ENCODE measurements at places on chromosomes 3 and 15. TPM values are rescaled to one million over a fixed set of nuclear protein-coding genes. Genes with fewer than 3 reads are reported as not detected.

The CCR9 gene
- 4.0 TPM for total RNA-seq

The RAD18 gene
- 23.0 TPM for total RNA-seq

The ARRDC4 gene
- total RNA-seq: 1.4 TPM

The CFAP100 gene
- not detected for total RNA-seq

The FANCD2 gene
- 16.6 TPM for total RNA-seq

The CASR gene
- 0.10 TPM for total RNA-seq

The VIPR1 gene
- 72.9 TPM for total RNA-seq

The MGLL gene
- total RNA-seq: 28.7 TPM

The CIDEC gene
- total RNA-seq: not detected

The ACP3 gene
- 1.5 TPM for total RNA-seq

The CGNL1 gene
- not detected for total RNA-seq

The GOLGA6A gene
- not detected for total RNA-seq

The CATSPER2 gene
- 7.8 TPM for total RNA-seq

The CMTM8 gene
- total RNA-seq: 6.3 TPM

The MNS1 gene
- total RNA-seq: 0.52 TPM

The TM6SF1 gene
- 4.3 TPM for total RNA-seq
